ENCODE measurements at places on chromosomes 3 and 15. TPM values are rescaled to one million over a fixed set of nuclear protein-coding genes. Genes with fewer than 3 reads are reported as not detected.
A peak's percentile ranks its signal among the peaks of the same experiment; 100 is the strongest.

- DNase-seq: no peak
Observed at GRCh38 chr3:86416334-86416733, 574.6 kb downstream of the VGLL3 start.

SMAD6 gene
- total RNA-seq: 3.0 TPM

DNA sequence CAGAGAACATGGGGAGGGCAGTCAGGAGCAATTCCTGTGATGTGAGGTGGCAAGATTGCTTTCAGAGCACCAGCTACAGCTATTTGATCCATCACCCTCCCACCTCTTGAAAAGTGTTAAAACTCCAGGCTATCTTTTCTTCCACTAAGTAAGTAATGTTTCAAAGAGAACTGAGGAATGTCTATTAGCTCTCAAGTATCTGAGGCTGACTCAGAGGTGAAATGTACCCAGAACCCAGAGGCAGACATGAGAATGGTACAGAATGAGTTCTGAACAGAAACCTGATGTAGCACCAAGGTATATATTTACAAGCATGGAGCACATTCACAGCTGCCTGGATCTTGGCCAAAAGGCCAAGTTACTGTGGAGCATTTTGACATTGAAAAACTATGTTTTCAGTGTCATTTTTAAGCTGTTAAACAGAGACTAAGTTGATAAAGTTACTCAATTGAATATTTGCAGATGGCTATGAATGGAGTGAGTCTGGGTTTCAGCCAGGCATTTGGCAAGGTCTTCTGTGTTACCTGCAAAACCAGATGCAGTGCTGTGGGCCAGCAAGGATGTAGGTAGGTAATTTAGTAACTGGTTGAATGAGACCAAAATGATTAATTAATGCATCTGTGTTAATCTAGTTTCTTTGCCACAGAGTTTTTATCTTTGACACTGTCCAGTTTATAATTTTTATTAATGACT is 227.7 kb upstream of the CD96 start:
- DNase-seq: no peak

DNA sequence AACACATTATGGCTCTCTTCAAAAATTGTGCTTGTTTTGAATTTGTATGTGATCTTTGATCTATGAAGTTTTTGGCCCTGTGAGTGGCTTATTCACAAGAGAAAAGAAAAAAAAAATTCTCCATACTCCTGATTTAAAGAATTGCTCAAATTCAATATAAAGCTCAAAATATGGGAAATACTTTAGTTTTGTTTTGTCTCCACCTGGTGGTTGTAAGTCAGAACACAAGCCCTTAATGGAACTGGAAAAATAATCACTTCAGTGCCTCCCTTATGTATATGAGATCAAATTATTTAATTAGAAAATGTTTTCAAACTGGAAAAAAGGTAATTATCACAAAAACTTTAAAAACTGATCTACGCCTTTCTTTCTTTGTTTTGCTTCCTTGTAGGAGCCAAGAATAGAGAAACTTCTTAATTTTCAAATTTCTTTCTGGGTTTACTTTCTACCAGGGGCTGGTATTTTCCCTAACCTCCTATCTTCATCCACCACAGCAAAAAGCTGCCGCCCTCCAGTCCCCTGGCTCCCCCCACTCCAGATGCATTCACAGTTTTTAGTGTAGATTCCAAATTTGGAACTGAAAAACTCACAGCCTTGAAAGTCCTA is 50.6 kb downstream of the SERP1 start:
- peak; percentile 66 for DNase-seq

PRR20G gene
- total RNA-seq: not detected

ACAD9 gene
- 41.6 TPM for total RNA-seq

CLDN16 gene
- 0.43 TPM for total RNA-seq

GRCh38 chr3:54134713-54135112 is 12.4 kb downstream of the CACNA2D3 start:
- DNase-seq: no peak

NCEH1 gene
- 9.7 TPM for total RNA-seq

IGF2BP2 gene
- 67.8 TPM for total RNA-seq

VEPH1 gene
- 10.3 TPM for total RNA-seq

DNA sequence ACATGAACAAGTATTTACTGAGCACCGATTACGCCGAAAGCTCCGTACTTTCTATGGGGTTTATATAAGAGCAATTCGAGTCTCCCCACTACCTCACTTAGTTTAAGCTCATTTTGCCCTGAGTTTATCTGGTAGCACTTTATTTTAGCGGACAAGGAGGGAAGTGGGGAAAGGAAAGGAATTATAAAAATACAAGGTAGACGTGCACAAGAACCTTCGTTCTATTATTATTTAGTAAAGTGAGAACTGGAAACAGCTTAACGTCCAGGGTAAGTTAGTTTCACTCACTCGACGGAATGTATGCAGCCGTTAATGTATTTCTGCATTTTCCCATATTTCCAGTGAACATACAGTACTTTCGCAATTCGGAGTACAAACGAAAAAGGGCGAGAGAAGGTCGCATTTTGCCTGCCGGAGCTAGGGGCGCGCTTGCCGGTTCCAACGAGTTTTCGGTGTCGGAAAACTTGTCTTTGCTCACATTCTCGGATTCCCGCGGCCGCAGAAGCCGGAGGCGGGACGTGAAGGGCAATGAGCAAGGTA is 1.2 kb upstream of the STT3B start:
- DNase-seq: peak; percentile 15

GRCh38 chr3:115651599-115651998 is 28.3 kb downstream of the GAP43 start:
- no peak for DNase-seq

- DNase-seq: no peak
Observed at GRCh38 chr3:144930431-144930830, 958.8 kb downstream of the DIPK2A start.

GRCh38 chr15:58544756-58545155 is 113.0 kb downstream of the LIPC start:
- DNase-seq: no peak

OXTR gene
- total RNA-seq: 310 TPM

- no peak for DNase-seq
Observed at GRCh38 chr3:126320517-126321293, 36.5 kb downstream of the KLF15 start.

GRCh38 chr3:190716961-190717360 is 145.5 kb downstream of the GMNC start:
- DNase-seq: no peak

MAGEL2 gene
- not detected for total RNA-seq

DNA sequence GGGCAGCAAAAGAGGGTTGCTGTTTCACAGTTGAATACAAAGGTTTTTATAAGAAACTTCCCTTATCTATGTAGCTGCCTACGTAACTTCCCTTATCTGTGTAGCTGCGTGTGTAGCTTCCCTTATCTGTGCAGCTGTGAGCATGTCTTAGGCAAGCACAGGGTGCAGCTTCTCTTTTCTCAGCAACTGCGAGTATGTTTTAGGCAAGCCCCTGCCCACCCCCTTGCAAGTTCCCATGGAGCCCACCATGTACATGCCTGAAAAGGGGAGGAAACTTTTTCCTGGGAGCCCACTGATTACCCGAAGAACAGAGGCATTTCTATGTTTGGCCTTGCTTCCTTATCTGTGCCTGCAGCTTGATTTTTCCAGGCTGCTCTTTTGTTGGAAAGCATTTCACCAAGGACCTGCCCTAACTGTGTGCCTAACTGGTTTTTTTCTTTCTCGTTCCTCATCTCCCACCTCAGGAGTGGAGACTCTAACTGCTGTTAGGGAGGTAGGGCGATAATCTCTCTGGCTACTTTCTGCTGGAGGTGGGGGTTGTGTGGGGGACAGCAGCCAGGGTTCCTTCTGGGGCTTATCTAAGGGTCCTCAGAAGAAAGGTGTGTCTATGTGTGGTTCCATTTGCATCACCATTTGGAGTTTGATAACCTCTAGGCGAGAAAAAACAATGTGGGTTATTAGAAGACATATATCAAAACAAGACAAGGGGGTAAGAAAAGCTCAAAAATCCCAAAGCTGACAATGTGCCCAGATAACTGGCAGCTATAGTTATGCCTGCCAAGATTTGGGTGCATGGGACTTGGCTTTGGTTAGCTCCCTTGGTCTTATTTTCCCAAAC is 26.0 kb downstream of the SORD start:
- peak; percentile 93 for DNase-seq

DGKG gene
- total RNA-seq: under 0.01 TPM

DNA sequence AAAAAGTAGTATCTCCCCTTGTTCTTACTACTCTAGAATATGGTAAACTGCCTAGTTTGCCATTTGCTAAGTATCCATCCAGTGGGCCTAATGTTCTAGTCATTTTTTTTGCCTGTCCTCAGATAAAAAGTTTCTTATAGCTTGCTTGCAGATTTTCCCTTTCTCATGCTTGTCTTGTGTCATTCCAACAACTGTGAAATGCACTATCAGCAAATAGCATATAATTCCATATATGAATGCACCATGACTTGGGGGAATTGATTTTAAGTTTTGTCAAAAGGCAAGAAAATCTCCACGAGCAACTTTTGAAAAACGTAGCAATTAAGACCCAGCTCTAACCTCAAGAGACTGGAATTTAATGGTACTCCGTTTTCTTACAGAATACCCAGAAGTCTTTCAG is 286.2 kb upstream of the GPR149 start:
- DNase-seq: no peak

SLC15A2 gene
- total RNA-seq: under 0.01 TPM

- peak; percentile 43 for DNase-seq
Observed at GRCh38 chr15:94174399-94174802, 57.0 kb upstream of the MCTP2 start.

DNA sequence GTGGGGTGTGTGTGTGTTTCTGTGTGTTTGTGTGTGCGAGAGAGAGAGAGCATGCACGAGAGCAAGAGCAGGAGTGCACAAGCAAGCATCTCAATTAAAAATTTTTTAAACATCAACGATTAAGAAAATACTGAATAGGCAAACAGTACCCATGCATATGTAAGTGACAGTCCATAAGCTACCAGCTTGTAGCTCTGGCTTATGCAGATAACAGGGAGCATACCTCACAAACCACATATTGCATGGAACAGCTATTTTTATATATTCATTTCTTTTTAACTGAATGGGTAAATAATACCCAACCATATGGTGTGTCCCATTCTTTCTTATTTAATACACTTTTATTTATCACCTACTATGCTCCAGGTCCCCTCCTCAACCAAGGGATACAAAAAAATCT is 234.5 kb downstream of the KBTBD8 start:
- DNase-seq: no peak

GRCh38 chr3:179174898-179175297 is 26.7 kb downstream of the PIK3CA start:
- no peak for DNase-seq

GRCh38 chr3:169389211-169389924 is 274.1 kb downstream of the MECOM start:
- no peak for DNase-seq

DNA sequence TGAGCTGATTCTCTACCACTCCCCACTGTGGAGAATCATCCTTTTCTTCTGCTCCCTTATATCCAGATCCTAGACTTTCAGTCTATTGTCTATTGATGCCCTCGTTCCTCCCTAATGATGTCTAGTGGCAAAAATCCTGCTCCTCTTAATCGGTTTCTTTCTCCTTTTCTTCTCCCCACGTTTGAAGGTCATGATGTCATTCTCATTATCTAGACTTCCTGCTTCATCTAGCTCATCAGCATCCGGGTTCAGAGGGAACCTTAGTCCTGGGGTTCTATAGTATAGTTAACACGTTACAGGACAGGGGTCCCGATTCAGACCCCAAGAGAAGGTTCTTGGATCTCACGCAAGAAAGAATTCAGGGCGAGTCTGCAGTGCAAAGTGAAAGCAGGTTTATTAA is 14.9 kb upstream of the ALDH1A2 start:
- DNase-seq: no peak

BNC1 gene
- total RNA-seq: 5.2 TPM

- DNase-seq: no peak
Observed at GRCh38 chr3:166445865-166446264, 608.6 kb upstream of the BCHE start.

CYP8B1 gene
- not detected for total RNA-seq

DNA sequence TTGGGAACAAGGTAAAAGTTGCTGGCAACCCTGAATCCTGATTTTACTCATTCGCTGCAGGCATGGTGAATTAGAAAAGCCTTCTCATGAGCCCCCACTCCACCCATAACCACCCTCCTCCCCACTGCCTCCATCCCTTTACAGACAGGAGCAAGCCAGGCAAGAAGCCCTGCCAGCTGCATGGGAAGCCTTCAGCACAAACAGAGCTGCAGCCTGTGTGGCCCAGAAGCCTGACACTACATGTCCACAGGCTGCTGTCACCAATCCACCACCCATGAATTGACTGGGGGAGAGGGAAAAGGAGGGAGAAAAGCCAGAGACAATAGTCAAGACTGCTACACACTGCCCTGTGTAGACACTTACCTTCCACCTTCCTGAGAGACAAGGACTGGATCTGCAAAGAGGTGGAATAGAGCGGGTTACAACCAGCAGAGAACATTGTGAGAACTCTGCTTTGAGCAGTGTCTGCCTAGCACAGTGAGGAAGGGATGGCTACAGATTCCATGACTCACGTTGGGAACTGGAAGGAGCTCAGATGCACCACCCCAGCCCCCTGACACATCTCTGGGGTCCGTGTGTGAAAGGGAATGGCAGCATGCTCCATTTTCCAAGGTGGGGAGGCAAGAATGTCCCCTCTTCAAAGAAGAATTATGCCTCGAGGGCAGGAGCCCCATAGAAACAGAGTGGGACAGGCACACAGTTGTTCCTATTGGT is 33.9 kb downstream of the DZIP1L start:
- peak; percentile 72 for DNase-seq

DNA sequence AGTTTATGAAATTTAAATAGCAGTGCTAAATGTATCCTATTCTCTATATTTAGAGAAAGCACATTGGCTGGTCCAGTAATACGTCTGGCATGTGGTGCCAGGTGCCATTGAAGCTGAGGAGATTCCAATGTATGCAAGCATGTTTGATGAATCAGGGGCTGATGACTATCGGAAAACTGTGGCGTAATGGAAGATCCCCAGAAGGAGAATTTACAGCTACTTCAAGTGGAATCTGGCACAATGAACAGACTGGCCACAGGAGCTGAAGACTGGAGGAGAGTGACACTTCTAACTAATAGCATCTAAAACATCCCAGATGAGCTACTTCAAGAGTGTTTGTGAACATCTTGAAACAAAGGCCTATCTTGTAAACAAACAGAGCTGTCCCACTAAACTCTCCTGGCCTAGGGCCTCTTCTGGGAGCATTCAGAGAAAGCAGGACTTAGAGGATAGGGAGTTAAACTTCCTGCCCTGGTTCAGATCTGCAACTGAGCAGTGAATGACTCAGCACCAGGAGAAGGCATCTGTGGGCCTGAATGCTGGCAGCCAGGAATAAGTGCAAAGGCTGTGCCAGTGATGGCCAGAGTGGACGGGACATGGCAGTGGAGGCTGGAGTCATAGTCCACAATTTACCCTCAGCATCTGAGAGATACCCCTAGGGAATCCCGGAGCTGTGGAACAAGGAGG is 15.2 kb upstream of the ACTC1 start:
- DNase-seq: peak; percentile 98

GRCh38 chr15:36449662-36450145 is 129.7 kb upstream of the CDIN1 start:
- DNase-seq: no peak

KIF23 gene
- 60.5 TPM for total RNA-seq

DNA sequence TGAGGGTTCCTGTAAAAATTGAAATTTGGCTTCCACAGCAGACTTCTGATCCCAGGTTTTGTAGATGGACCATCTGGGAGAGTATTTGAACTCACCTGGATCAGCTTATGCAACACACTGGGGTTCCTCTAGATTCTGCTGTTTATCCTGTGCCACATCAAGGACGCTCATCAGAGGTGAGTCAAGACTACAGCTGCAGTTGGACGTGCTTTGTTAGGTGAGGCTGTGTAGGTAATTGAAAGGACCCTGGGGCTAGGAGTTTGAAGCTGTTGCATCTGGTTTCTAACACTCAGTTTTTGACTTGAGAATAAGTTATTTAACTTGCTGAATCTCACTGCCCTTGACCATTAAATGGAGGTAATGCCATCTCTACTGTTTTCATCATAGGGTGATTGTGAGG is 394.2 kb downstream of the EDEM1 start:
- DNase-seq: no peak
